ACHN (cell line): ENCODE measurements at places on chromosomes 11 and 22.

DNA sequence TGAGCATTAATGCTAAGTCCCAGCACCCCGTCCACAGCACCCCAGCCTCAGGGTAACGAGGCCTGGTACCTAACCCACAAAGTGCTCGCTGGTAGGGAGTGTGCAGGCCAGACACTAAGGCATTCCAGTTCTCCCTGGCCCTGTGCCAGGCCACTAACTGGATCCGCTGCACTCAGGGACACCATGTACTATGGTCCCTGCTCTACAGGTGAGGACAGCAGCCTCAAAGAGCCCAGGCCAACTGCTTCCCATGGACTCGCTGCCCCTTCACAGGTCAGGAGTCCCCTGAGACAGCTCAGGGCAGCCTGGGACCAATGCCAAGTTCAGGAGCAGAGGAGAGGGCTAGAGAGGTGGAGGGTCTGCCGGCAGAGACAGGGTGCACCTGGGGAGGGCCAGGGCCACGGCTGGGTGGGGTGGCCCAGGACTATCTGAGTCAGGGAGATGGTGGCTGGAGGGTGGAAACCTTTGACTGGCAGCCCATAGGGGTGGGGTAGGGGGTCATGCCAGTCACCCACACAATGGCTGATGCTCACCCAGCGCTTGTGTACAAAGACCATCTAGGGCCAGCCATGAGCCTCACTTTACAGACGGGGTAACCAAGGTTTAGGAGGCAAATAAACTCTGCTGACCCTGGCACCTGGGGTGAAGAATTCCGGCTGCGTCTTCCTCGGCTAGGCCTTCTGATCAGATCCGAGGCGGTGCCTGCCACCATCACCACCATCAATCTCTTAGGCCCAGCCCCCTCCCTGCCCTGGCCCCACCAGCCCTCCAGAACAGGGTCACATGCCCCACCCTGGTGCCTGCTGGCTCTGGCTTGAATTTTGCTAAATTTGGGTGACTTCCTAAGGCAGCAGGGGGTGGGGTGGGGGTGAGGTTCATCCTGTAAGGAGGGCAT, 5.6 kb downstream of the OSBPL5 start:
- no peak for DNase-seq

DNA sequence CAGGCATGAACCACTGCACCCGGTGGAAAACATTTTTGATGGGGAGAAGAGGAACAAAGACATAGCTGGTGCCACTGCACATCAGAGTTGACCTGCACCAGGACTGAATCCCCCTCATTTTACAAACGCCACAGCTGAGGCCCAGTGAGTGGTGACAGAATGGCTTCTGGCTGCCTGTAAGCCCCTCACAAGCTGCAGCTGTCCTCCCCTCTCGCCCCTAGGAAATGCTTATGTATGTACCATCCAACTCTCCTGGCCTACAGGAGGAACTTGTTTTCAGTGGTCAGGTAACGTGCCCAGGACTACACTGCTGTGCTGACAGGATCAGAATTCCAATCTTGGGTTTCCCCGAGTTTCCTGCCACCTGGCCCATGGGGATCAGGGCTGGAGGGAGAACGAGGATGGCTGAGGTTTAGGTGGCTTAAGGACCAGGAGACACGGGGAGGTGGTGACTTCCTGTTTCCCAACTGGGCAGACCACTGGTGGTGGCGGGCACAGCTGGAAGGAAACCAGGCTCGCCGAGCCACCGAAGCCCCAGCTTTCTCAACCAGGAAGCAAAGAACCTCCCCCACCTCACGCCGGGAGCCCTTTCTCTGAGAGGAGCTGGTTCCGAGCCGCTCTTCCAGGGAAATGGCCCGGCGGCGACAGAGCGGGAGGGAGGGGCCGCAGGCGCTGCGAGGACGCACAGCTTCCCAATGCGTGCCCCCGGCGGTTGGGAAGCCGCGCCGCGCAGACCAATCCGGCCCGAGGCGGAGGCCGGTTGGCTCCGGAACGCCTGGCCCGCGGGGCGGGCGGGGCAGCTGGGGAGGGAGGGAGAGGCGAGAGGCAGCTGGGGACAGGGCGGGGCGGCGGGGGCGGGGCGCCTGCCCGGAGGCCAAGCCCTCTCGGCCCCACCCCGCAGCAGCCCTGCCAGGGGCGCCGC, 1.0 kb upstream of the LRFN4 start:
- peak; percentile 91 for DNase-seq

DNA sequence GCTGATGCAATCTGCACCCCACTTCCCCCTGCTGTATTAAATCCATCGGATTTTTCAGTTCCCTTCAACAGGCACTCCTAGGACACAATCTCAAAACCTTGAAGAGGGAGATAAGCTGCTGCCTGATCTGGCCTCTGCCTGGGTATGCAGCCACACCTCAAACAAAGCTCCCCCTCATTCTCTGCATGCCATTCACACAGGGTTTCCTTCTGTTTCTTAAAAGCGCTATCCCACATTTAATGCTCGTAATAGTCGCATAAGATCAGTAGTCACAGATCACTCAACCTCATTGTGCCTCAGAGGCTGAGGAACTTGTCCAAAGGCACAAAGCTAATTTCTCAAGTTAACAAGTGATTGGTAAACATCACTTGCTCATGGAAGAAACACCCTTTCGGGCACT, 34.0 kb downstream of the UQCR10 start:
- no peak for DNase-seq

DNA sequence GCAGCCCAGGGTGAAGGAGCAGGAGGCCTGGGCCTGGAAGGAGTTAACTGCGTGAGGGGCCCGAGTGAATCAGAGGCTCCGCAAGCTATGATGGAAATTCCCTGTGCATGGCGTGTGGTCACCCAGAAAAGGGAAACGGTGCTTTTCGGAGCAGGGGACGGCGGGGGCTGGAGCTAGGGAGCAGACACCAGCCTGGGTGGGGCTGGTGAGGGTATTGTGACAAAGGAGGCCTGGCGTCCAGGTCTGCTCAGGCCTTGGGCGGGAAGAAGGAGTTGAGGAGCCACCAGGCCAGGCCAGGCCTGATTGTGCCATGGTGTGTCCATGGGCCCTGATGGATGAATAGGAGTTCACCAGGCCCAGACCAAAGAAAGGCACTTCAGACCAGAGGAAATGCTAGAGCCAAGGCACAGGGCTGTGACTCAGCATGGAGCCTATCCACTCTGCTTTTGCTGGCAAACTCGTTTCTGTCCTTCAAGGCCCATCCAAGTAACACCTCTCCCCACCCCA, 12.8 kb upstream of the SPI1 start:
- no peak for DNase-seq

DNA sequence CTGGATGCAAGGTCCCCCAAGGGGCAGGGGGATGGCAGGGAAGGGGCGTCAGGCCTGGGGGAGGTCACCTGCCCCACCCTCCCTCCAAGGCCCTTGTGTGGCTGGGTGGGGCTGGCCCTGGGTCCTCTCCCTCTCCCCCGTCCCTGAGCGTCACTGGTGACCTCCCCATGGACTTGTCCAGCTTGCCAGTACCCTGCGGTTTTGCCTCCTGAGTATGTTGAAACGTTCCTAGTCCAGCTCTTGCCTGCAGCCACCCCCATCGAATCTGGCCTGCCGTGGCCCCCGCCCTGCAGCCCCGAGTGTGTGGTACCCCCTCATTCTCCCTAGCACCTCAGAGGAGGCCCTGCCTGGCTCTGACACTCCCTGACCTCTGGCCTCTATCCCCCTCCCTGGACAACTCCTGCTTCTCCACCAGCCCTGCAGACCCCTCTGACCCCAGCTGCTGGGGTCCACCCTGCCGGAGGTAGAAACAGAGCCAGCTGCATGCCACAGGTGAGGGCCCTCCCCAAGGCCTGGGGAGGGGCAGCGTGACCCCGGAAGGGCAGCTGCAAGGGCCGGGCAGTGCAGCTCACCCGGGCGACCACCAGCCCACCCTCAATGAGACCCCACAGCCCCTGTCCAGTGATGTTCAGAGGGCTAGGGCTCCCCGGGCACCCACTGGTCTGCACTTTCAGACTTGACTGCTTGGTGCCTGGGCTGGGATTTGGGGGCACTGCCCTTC, 4.1 kb upstream of the MUC6 start:
- DNase-seq, result no peak

GRCh38 chr11:845872-846495, 3.3 kb downstream of the TSPAN4 start:
- no peak for DNase-seq

- no peak for DNase-seq
Measured at GRCh38 chr11:62438641-62439040, 19.8 kb downstream of the SCGB1A1 start.

DNA sequence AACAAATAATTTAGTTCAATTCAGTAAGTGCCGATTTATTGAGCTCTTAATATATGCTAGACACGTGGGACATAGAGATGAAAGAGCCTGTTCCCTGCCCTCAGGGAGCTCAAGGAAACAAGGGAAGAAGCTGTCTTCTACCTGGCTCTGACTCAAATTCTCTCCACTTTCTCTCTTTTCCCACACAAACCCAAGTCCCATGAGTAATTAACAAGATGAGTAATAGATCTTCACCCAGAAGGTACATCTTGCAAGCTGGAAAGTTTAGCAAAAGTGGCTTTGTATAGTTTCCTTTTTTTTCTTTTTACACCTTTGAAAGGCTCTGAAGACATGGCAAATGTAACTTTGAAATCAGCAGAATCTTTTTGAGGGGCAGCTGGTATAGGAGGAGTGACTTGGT, 48.2 kb upstream of the CHST1 start:
- no peak for DNase-seq

GRCh38 chr11:8292351-8292750, 28.7 kb upstream of the LMO1 start:
- no peak for DNase-seq

DNA sequence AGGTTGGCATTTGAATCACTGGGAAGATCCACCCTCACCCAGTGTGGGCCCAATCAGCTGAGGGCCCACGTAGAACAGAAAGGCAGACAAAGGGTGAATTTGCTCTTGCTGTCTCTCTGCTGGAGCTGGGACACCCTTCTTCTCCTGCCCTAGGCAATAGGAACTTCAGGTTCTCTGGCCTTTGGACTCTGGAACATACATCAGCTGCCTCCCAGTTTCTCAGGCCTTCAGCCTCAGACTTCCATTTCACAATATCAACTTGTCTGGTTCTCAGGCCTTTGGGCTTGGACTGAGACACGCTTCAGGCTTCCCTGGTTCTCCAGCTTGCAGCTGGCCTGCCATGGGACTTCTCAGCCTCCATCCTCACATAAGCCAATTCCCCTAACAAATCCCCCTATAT, 14.7 kb upstream of the ASRGL1 start:
- no peak for DNase-seq

GRCh38 chr11:131099013-131099412, 182.7 kb upstream of the SNX19 start:
- no peak for DNase-seq

DNA sequence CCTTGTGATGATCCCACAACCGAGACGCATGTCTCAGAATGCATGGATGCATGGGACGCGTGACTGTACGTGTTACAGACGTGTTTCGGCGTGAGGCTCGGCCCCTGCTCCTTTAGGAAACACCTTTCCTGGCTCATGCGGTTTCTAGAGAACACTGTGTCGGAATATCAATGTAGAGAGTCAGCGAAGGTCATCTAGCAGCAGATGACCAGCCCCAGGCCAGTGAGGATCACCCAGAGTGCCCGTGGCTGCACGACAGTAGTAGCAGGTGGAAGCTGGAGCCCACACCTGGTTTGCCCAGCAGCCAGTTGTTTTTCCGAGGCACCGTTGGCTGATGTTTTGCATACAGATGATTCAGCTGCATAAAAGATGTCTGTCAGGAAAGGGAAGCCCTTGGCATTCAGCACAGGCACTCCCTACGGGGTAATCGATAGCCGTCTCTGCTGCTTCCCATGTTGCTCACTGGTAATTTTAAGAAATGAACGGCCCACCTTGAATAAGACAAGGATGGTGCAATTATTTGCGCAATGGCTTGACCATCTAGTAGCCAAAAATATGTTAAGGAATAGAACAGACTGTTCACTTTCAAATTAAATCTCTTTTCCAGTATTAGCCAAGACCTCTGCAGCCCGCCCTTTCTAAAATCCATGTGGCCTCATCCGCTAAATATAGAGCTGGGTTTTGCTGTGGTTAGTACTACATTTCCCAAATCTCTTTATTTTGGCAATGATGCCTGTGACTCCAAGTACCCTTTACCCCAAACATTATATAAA, 1.1 kb upstream of the CLTCL1 start:
- DNase-seq, result no peak

DNA sequence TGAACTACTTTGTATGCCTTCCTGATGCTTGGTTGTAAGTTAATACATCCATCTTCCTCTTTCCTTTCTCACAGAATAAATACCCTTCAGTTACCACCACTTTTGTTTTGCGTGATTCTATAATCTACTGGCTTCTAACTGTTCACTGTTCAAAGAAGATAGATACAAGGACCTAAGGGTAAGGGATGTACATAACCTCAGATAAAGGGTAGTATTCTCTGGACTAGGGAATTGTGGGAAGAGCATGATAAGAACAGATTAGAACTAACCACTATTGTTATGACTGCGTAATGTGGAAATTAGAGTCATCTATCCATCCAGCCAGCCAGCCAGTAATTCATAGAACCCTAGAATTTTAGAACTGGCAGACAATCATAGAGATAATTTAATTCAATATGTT, 36.4 kb downstream of the MAP6 start:
- no peak for DNase-seq

- no peak for DNase-seq
Measured at GRCh38 chr11:1746956-1747752, 3.2 kb downstream of the IFITM10 start.

GRCh38 chr11:93646399-93646798, 15.1 kb upstream of the CEP295 start:
- no peak for DNase-seq

DNA sequence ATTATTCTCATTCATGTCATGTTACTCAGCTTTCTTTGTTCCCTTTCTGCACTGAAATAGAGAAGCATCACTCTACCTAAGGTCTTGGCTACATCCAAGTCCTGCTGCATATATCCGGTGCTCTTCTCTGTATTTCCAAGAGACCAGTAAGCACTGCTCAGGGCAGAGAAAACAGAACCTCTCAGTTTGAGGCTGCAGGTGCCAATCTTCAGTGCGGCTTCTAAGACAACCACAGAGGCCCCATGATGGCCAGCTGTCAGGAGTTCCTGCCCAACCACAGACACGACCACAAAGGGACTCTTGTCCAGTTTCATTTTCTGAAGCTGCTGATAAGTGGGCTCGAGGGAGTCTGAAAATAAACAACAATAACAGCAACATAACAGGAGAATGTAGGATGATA, 378.4 kb upstream of the PITPNB start:
- DNase-seq, result no peak

- DNase-seq, result no peak
Measured at GRCh38 chr11:22635689-22636088, 10.1 kb upstream of the FANCF start.

GRCh38 chr11:22079133-22079872, 113.6 kb upstream of the ANO5 start:
- no peak for DNase-seq
